ENCODE measurements at places on chromosomes 1 and 21.

- DNase-seq: no peak
Measured at GRCh38 chr1:193309936-193310475, 123.6 kb upstream of the B3GALT2 start.

DNA sequence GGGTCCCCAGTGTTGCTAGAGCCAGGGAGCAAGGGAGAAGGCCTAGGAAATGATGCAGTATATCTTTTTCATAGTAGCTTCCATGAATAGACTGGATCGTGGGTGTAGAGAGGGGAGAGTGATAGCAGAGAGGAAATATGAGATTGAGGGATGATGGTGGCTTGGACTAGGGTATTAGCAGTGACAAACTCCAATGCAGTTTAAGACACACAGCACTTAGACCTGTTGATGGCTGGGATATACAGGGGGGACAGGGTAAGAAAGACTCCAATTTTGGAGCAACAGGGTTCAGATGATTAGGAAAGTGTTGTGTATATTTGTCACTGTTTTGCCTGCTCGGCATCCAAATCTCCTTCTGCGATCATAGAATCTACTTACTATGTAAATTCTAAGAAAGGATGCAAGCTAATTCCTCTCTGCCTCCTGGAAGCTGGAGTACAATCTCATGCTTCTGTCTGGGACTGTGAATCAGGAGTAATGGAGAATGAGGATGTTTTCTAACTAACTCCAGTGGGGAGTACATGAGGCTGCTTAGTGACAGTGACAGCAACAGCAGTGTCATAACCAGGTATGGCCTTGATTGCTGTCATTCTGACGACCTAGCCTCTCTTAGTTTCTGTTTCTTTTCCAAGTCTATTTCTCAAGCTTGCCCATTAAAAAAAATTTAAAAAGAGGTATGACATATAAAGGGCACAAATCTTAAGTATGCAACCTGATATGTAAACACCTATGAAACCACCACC is 47.5 kb downstream of the SYDE2 start:
- DNase-seq: no peak

GRCh38 chr1:64721576-64722145 is 23.2 kb upstream of the RAVER2 start:
- no peak for DNase-seq

DNA sequence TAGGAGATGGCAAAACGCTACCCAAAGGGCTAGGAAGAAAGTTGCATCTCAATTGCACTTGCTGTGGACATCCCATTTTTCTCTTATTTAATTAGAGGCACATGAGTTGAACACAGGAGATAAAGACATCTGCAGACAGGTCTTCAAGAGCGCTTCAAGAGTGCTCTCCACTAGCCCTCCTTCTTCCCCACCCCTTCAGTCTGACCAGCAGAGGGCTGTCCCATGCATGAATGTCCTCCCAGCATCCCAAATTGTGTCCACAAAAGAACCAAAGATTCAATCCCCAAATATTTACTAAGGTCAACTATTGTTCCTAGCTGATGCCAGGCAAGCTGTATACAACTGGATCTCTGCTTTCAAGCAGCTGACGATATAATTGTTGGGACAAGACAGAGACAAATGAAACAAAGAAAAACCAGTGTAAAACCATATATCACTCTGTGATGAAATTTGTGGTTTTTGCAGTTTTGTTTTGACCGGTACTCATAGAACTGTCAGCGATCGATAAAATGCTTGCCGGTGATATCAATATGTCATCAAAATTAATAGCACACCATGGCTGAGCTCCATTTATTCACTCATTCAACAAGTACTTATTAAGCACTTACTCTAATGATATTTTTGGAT is 174.2 kb downstream of the TNR start:
- no peak for DNase-seq

GRCh38 chr1:235601104-235601503 is 48.5 kb downstream of the GNG4 start:
- DNase-seq: peak; percentile 17

DNA sequence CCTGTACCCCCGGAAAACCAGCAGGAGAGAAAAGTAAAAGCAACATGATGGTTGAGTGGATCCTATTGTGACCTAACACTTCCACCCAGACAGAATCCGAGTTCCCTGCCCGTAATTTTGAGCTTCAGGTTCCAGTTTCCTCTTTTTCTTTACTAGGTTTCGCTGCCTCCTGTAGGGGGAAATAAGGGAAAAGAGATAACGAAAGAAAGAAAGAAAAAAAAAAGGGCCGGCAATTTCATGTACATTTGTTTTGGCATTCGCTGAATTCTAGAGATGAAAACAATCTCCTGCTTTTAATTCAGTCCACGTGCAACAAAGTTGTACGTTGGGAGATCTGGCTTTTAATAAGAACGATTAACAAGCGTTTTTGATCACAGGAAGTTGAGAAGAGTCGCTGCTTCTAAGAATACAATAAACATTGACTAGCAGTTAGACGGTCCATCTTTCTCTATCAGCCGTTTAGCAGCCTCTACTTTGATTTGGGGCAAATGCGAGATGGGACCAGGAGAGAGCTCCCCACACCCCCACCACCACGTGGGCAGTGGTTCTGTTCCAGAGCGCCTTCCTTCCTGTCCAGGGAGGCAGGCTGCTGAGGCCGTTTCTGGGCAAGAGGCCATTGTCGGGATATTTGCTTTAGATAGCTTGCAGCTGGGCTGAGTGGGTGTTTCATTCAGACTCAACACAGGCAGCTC is 155.9 kb upstream of the RUNX1 start:
- DNase-seq: peak; percentile 48

GRCh38 chr1:201537028-201537427 is 1.9 kb upstream of the NAV1 start:
- DNase-seq: no peak

DNA sequence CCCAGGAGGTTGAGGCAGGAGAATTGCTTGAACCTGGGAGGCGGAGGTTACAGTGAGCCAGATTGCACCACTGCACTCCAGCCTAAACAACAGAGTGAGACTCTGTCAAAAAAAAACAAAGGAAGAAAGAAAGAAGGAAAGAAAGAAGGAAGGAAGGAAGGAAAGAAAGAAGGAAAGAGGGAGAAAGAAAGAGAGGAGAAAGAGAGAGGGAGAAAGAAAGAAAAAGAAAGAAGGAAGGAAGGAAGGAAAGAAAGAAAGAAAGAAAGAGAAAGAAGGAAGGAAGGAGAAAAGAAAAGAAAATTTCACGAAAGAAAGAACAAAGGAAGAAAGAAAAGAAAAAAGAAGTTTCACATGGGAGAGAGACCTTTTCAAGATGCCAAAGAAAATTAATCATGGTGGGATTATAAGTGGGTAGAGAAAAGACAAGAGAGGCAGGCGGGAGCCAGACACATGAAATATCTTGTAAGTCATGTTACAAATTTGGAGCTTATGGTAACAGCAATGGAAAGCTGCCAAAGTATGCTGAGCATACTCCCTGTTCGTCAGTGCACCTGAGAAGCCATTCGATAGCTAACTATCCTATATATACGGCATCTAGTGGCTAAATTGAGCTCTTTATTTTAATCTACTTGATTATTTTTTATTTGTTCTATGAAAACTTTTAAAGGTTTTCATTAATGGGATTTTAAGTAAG is 41.3 kb upstream of the TNFSF4 start:
- no peak for DNase-seq

DNA sequence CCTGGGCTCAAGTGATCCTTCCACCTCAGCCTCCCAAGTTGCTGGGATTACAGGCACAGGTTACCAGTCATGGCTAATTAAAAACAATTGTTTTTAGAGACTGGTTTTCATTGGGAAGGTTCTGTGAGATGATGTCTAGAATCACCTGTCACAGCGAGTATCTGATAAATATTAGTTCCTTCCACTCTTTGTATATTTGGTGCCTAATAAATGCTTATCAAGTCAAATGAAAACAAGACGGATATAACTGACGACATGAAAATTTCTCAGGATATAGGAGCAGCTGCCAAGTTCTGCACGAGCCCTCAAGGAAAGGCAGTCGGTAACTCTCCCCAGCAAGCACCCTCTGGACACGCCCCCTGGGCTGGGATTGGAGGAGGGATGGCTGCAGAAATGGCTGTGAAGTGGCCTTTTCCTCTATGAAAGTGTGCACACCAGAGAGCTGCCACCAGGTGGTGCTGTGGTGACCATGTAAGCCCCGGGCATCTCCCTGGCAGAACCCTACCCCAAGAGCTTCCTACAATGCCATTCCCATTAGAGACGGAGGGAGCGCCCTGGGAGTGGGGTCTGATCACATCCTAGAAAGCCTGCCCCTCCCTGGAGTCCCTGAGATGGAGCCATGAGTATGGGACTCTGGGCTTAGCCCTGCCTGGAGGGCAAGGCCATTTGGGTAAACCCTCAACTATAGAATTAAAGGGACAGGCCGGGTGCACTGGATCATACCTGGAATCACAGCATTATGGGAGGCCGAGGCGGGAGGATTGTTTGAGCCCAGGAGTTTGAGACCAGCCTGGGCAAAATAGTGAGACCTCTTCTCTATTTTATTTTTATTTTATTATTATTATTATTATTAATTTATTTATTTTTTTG is 50.9 kb downstream of the HTR6 start:
- DNase-seq: peak; percentile 95

DNA sequence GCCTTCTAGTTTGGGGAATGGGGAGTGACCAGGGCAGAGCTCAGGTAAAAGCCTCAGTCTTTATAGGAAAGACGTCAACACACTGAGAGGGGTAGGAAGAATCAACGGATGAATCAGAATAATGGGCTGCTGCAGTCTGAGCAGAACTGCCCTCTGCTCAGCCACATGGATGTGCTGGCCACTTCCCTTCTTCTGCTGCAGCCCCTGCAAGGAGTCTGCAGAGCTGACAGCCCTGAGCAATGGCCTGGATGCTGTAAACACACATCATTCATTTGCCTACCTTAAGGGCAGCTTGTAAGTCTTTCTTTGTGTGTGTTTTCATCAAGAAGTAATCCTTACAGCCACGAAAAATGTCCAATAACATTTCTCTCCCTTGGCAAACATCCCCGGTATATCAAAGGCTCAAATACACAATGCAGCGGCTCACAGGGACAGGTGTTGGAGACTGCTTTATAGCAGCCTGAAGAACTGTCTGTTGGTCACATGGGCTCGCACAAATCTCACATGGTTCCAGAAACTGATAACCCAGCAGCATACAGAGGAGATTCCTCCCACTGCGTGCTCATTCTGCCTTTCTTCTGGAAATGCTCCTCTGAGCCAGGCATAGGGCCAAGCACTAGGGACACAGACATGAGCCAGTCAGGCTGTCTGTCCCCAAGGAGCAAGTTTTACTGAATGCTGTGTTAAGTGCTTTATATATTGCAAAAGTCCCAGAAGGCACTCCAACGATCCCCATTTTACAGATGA is 110.1 kb downstream of the HMGB4 start:
- DNase-seq: no peak

DNA sequence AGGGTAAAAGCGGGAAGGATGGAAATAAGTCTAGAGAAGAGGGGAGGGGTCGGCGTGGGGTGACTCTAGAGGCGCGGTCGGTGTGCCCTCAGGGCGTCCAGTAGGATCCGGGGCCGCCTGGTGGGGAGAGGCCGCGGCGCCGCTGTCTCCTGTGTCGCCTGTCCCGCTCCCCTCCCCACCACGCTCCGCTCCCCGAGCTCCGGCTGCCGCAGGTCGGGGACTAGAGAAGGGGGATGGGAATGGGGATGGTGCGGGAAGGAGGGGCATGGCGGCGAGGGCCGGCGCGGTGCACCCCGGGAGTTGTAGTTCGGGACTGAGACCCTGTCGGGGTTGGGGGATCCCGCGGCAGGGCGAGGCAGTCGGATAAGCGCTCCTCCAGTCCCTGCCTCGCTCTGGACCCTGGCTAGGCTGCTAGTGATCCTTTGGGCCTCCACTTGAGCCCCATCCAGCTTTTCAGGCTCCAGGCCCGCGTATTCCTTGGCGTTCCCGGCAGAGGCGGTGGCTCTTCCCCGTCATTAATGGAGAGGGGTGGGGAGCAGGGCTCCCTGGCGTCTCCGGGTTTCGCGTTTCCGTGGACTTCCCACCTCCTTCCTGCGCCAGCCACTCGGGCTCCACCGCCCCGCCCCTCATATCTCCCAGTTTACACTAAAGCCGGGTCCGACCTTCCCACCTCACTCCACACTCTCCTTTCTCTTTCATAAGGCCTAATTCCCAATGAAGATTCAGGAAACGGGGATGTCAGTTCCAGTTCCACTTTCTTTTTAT is at the start of gene ENTREP3:
Gene ENTREP3, minus strand, starts transcription at position 241 of the 765 bp plus-strand sequence. CDS start 606 bp downstream, outside the sequence.
- peak; percentile 85 for DNase-seq

DNA sequence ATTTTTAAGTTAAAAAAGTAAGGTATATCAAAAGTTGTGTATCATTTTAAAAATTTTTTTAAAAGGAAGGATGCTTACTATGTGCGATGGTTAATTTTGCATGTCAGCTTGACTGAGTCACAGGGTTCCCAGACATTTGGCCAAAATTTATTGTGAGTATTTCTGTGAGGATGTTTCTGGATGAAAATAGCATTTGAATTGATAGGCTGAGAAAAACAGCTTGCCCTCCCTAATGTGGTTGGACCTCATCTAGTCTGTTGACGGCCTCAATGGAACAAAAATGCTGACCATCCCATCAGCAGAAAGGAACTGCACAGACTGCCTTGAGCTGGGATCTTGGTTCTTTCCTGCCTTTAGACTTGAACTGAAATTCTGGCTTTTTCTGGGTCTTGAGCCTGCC is 724.5 kb downstream of the NCAM2 start:
- no peak for DNase-seq

GRCh38 chr1:92310185-92310597 is 11.3 kb downstream of the RPAP2 start:
- DNase-seq: no peak
